Renal cortex interstitium (tissue), 15 donors: ENCODE measurements at places on chromosomes 2 and 18.

- no peak for DNase-seq
These were observed 2.2 kb downstream of the MYO3B start for GRCh38 chr2:170180031-170180566.

- no peak for DNase-seq
These were observed 302.2 kb upstream of the STON1 start for GRCh38 chr2:48227617-48228344.

- DNase-seq = no peak
These were observed 988.3 kb upstream of the GYPC start for GRCh38 chr2:125667630-125668029.

DNA sequence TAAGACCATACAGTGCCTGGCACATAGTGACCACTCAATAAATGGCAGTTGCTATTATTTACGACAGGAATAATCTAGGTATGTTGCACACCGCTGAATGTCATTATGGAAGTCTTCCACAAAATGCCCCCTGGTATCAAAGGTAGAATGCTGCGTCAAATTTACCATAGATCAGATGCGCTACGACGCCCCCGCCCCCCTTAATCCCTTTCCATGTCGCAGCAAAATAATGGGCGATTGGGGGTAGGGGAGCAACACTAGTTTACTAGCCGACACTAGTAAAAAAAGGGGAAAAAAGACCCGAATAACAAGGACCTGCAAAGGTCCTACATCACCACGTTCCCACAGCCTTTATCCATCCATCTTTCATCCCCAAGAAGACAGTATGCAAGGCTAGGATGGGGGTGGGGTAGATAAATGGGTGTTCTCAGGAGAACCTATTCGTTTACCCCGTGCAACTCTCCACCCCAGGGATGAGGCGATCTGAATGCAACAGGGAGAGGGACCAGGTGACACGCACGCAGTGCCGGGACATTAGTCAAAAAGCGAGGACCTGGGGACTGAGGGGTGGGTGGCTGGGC, 455 bp downstream of the PREPL start:
- DNase-seq = no peak

DNA sequence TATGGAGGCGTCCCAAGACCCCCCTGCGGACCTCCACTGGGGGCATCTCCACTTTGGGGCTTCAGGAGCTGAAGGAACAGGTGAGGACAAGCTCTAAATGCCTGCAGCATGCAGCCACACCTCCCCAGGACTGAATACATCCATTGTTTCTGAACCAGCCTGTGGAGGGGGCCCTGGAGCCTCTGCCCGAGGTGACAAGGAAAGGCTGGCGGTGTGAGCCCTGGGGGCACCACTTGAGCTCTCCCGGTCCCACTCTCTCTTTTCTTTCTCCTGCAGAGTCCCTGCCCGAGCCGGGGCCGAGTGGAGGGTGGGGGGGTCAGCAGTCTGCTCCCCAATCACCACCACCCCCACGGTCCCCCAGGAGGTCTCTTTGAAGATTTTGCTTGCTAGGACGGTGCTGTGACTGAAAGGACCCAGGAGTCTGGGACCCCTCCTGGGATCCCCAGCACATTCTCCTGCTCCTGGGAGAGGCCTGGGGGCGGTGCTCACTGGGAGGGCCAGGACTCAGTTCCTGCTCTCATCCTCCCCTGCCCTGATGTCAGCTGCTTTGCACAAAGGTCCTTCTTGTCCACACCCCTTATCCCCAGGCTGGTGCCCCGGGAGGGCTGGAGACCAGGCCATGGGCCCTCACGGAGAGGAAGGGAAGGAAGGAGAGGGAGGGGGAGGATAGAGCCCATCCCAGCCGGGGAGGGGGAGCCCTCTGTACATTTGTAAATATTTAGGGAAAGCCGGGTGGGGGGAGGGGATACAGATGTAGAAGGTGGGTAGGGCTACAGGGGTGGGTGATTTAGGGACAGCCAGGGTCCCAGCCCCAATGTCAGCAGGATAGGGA, 5.7 kb downstream of the CHPF start:
- DNase-seq = no peak

DNA sequence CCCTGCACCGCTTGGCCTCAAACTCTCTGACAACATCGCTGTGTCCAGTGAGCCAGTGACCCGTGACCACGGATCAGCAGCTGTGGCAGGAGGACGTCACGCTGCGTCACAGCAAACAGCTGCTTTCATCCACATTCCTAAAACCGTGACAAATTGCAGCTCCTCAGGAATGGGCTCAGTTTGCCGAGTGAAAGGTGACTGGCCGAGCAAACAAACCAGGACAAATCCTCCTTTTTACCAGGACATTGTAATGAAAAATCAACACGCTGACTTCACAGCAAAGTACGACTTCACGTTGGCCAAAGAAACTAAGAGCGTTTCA, 57.6 kb downstream of the PXDN start:
- no peak for DNase-seq

DNA sequence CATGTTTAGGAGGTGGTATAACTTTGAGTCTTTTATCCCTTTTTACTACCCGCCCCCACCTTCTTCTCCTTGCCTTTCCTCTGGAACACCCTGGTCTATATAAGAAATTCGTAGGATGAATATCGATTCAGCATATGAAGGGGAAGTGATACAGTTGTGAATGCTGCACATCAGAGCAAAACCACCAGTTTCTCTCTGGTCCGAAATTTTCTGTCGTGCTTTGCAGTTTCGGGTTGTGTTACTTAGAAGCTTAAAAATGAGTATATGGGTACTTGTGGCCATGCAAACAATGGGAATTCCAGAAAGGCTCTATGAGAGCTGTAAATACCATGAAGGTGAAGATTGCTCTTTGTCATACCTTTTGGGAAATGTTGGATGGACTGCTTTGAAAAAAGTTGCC, 60.6 kb downstream of the DAW1 start:
- DNase-seq = no peak

DNA sequence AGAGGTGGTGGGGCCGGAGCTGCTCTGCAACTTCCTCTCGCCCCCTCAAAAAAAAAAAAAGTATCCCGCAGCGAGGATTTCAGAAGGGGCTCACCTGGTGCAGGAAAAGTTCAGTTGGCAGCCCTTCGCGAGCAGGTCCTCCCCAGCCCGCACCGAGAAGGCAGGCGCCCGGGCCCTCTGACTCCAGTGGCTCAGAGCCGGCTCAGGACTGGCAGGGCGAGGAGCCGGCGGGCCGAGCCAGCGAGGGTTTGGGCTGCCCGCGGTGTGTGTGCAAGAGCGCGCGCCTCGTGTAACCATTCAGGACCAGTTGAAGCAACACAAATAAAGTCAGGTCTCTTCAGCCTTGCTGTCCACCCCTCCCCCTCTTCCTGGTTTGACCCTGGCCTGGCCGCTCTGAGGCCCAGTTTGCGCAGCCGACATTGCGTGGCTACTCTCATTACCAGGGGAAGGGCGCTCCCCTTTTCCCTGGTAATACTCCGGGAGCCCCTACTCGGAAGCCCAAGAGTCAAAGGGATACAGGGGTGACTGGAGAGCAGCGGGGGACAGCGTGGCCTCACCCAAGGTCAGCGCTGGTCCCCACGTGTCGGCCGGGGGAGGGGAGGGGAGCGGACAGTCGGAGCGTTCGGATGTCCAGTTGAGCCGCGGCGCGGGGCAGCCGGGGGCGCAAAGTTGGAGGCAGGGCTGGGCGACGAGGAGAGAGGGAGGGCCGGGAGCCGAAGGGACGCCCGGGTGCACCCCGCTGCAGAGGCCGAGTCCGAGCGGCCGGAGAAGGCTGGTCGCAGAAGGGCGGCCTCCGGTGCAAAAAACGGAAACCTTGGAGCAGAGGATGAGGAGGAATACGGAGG, 12.3 kb downstream of the EN1 start:
- no peak for DNase-seq

GRCh38 chr2:122804494-122804893, 1049.0 kb downstream of the TSN start:
- DNase-seq = no peak

GRCh38 chr18:58178511-58178910, 134.5 kb downstream of the NEDD4L start:
- DNase-seq = no peak

GRCh38 chr18:74097803-74098202, 49.8 kb downstream of the FBXO15 start:
- no peak for DNase-seq

DNA sequence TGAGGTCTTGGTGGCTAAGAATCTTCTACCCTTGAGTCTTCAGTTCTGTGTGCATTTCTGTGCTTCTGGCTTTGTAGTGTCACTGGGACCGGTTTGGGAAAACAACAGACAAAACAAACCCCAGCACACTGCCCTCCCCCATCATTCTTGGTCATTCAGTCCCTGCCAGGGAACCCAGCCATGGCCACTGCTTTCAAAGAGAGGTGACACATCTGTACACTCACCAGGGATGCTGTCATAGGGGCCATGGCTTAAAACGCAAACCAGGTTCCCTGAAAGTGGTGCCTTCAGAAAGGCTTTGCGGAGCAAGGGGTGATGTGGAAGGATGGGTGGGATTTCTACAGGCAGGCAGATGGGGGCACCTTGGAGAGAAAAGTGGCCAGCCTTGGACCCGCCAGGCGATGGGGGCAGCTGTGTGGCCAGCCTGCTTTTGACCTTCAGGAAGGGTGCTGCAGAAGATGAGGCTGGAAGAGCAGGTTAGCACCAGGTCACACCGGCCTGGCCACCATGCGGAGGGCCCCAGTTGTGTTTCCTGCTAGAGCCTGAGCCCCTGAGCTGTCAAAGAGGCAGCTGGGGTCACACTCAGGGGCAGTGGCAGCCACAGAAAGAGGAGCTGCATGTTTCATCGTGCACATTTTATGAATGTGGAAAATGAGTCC, 101.3 kb downstream of the INHBB start:
- DNase-seq = no peak

DNA sequence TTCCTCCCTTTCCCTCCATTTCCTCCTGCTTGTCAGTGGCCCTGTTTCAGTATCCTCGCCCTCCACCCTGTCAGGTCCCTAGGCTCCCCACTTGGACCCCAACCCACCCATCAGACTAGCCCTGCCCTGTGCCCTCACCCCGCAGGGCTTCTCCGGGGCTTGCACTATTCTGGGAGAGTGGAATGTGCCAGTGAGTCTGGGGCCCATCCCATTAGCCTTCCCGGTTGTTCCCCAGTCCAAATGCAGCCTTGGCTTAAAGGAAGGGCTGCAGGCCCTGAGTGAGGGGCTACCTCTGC, 45.5 kb downstream of the MYO7B start:
- DNase-seq = no peak
